Effector memory CD4-positive, alpha-beta T cell (primary cell): ENCODE measurements at places on chromosomes 5 and 9.
A peak's percentile ranks its signal among the peaks of the same experiment; 100 is the strongest.

GRCh38 chr5:103428411-103428871 lies 134.1 kb downstream of the NUDT12 start:
- no peak for DNase-seq

DNA sequence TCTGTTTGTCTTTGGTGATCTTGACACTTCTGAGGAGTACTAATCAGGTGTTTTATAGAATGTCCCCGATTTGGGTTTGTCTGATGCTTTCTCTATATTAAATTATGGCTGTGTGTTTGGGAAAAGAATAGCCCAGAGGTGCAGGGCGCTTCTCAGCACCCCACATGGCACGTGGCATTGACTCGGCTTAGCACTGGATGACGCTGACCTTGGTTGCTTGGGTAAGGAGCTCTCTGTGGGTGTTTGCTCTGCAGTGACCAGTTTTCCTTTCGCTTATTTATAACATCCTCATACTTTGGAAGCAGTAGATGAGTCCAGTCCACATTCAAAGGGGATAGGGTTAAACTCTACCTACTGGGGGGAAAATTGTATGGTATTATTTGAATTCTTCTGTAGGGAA lies 12.5 kb upstream of the FAM120AOS start:
- no peak for DNase-seq

GRCh38 chr9:72734631-72735030 lies 213.2 kb downstream of the TMC1 start:
- no peak for DNase-seq

GRCh38 chr9:130461218-130461630 lies 16.5 kb downstream of the ASS1 start:
- DNase-seq = peak; percentile 56

- DNase-seq = no peak
These were observed 734.9 kb downstream of the DTWD2 start for GRCh38 chr5:118253225-118254061.

DNA sequence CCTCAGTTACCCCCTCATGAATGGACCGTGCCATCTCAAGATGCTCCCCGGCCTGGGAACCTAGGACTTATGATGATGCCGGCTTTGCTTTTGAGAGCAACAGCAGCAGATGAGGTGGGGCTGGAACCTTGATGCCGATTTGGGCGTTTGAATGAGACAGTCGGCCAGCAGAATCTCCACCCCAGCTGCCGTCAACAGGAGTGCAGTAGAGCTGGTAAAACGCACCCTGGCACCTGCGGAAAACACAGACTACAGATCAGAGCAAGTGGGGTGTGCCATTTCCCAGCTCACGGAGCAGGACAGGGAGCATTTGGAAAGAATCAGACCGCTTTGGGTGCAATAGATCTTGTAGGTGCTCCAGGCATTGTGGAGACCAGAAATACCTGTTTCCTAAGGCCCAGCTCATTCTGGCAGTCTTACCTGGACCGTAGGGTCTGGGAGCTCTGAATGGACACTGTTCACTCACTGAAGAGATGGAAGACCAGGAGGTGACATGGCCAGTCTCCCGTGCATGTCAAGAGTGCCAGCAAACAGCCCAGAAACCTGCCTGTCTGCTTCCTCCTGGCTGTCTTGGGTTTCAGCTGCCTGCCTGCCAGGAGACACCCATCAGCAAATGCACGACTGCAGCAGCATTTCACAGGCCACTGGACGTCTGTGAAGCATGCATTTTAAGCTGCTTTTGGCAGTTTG lies 317.7 kb upstream of the IRX4 start:
- no peak for DNase-seq

- DNase-seq = no peak
These were observed 37.3 kb downstream of the MED27 start for GRCh38 chr9:132042324-132042723.
